ENCODE measurements at places on chromosomes 12 and 14. TPM values are rescaled to one million over a fixed set of nuclear protein-coding genes. Genes with fewer than 3 reads are reported as not detected.

ITFG2 gene
- total RNA-seq, result 17.8 TPM

GPX2 gene
- total RNA-seq, result 68.1 TPM

CAPZA3 gene
- not detected for total RNA-seq

OAS3 gene
- total RNA-seq, result 33.6 TPM

GRCh38 chr12:49949866-49950265 is 671 bp upstream of the AQP2 start:
- no peak for ATAC-seq

- no peak for ATAC-seq
Observed at GRCh38 chr14:28163897-28164296, 602.7 kb upstream of the FOXG1 start.

DNA sequence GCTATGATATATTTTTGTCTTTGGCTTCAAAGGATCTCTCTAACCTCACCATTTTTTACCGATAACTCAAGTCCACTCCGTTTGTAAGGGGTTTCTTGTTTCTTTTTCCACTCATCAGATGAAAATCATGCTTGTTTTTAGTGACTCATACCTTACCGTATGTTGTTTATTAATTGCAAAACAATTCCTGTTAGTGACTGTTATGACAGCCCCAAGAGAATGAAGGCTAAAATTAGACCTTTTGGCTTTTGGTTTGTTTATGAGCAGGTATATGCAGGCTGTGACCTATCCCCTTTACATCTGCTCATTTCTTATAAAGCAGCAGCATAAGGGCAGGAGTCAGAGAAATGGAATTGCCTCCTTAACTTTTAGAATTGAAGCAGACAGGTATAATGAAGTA is 319.8 kb downstream of the CEP128 start:
- ATAC-seq, result no peak

DNA sequence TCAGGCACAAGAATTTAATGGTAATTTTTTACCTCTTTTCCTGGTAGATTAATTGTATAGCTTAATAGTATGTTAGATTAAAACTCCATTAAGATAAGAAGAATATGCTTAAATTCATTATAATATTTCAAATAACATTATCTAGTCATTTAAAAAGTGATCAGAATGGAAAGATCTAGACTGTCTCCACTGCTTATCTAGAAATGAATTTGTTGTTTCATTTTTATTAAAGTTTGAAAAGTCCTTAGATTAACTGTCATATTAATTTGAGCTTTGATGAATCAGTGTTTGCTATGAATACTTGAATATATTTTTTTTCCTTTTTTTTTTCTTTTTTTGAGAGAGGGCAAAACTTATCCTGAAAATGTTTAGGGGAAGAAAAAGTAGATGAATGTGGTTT is 236.6 kb upstream of the NPAS3 start:
- ATAC-seq, result no peak

- ATAC-seq, result no peak
Observed at GRCh38 chr12:89698607-89699006, 10.0 kb downstream of the ATP2B1 start.

DNA sequence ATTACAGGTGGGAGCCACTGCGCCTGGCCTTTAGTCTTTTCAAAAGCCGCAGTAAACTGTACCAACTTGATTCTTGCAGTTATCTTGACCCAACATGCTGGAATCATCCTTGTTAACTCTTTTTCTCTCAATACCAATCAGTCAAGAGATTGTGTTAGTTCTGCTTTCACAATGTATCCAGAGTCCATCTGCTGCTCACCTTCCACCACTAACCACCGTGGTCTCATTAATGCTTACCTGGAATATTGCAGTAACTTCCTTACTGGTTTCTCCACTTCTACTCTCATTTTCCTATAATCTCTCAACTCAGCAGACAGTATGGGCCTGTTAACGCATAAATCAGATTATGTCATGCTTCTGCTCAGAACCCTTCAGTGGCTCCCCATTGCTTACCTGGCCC is 62.2 kb downstream of the VEZT start:
- no peak for ATAC-seq

DNA sequence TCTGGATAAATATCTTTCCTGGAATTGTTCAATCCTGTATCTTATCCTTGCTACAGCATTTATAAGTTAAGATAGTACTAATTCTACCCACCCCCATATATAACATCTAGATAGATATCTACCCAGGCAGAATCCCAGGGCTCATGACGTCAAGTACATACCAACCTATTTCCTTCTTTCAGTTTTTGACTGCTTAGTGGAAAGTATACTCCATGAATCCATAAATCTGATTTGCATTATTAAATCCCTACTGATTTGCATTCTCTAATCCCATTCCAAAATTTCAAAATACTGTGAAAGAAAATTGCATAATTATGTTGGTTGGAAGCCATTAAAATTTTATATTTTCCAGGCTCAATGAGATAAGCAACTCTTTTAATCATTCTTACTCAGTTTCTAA is 111.7 kb downstream of the KITLG start:
- no peak for ATAC-seq

DNA sequence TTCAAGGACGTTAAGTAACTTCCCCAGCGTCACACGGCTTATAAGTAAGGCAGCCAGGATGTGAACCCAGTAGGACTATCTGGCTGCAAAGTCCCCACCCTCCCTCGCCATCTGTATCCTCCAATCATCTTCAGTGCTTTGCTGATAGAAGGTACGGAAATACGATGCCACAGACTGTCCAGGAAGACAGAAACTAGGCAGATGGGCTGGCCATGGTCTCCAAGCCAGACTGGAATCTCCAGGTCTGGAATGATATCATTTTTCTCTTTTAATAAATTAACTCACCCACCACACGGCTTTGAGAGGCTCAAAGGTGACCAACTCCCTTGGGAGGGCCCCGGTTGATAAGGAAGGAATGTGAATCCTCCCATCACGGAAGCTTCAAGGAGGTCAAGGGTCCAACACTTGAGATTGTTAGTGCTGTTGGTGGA is 16.3 kb upstream of the BDKRB1 start:
- no peak for ATAC-seq

DNA sequence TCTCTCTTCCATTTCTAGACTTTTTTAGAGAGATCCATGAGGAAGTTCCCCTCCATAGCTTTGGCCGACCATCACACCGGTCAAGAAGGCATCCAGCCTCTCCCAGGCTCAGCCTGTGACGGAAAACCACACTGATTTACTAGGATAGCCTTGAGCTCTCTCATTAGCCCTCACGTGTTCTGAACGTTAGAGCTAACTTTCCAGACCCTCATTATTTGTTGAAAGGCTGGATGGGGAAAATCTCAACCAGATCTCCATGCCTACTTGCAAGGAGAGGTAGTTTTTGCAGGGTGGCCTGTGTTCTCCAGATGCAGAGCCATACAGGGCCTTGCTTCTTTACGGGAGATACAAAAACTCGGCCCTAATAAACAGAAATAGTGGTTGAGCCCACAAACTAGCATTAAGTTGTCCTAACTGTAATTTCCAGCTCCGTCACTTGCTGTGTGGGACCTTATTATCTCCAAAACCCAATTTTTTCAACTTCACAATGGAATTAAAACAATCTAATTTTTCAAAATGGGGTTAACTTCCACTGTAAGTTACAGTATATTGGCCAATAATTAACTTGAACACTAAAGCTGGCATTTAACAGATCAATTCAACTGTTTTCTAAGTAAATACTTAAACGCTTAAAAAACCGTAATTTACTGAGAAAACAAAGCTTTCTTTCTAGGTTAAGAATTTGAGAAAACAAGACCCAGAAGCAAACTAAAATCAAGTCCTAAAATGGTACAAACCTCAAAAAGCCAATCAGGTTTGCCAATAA is 65.3 kb downstream of the KLHL28 start:
- no peak for ATAC-seq

All from esophagus mucosa (tissue), 1 donor.